Stimulated activated CD8-positive, alpha-beta memory T cell treated with anti-CD3 and anti-CD28 coated beads, Interleukin-4, amount 100 ng/mL, for 24 hours (primary cell): ENCODE measurements at places on chromosomes 2 and 18.
A peak's percentile ranks its signal among the peaks of the same experiment; 100 is the strongest.

DNA sequence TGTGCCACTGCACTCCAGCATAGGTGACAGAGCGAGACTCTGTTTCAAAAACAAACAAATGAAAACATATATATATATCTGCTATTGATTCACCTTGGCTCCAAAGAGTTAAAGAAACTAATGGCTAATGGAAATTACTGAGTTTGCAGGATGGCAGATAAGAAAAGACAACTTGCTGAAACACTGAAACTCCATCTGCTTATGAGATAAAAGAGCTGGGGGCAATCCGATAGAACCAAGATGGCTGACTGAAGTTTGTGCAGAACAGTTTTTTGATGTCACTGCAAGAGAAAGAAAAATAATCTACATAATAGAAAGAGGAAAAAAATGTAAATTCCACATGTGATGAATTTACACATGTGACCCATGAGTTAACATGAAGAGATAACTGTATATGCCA lies 88.2 kb downstream of the LRATD1 start:
- DNase-seq, result no peak

DNA sequence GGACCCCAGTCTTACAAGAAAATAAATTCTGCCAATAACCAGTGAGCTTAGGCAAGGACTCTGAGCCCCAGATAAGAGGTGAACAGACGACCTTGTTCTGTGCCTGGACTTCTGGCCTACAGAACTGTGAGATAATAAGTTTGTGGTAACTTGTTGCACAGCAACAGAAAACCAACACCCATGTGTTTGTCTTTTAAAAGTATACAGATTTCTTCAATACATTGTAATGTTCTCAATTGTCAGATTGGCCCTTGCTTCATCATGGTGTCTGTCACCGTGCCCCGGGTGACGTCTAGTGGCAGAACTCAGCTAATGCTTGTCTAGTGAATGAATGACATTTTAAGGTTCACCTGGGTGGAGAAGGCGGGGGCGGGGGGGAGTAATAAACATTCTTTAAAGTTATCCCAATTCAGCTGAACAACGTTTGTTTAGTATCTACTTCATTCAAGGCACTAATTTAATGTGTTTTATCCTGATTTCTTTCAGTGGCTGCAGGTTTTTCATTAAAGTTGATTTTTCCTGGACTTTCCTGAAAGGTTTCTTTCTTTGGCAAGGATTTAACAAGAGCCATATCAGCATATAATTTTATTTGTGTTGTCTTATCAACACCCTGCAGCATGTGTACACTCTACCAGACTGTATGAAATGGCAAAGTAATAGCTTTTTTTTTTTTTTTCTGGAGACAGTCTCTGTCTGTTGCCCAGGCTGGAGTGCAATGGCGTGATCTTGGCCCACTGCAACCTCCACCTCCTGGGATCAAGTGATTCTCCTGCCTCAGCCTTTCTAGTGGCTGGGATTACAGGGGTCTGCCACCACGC lies 123.8 kb upstream of the DLX2 start:
- no peak for DNase-seq

- no peak for DNase-seq
These were observed 100.6 kb upstream of the FN1 start for GRCh38 chr2:215536510-215536909.

DNA sequence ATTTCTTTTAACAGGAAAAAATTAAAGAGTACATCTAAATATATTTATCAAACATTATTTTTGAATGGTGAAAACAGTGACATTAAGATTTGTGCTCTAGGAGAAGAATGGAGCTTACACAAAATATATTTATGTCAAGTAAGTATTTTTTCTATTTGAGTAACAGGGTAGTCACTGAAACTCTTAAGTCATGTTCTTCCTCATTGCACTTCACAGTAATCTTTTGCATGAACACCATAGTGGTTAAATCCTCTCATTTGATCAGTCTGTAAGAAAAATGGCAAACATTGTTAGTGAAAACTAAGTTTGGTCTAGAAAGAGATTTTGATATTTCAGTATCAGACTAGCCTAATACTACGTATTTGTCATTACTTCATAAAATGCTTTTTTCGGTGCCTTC lies 8.1 kb downstream of the GMCL1 start:
- no peak for DNase-seq

DNA sequence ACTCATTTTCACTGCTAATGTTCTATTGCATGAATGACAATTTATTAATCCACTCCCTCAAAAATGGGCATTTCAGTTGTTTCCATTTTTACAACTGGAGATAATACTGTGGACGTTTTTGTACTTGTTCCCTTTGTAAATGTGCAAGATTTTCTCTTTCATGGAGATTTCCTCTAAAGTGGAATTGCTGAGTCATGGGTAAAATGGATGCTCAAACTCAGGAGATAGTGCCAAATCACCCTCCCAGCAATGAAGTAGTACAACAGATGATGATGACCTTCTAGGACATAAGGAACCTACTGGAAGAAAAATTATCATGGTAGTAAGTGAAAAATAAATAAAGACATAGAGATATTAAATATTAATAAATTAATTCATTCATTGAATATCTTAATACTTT lies 460.8 kb upstream of the CHST9 start:
- DNase-seq, result no peak

DNA sequence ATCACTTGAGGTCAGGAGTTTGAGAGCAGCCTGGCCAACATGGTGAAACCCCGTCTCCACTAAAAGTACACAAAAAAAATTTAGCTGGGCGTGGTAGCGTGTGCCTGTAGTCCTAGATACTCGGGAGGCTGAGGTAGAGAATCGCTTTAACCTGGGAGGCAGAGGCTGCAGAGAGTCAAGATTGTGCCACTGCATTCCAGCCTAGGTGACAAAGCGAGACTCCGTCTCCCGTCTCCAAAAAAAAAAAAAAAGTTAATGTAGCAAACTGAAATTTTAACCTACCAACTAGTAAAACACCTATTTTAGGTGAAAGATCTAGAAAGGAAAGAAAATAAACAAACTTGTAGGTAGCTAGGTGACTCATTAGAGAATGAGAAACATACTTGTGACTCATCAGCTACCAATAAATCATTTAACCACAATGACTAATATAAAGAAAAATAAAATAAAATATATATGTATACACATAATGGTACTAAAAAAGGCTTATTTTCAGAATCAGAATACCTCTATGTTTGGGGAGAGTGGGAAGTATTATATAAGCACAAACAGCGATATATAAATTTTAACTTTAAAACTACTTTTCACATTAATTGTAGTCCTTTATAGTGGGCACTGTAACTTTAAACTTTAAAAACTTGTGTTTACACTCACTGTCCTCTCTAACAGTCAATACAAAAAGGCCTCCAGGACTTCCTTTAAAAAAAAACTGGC lies 36.6 kb downstream of the DARS1 start:
- DNase-seq, result no peak

- no peak for DNase-seq
These were observed 11.1 kb downstream of the LIMS2 start for GRCh38 chr2:127664065-127664894.

- DNase-seq, result no peak
These were observed 4.1 kb upstream of the VRK2 start for GRCh38 chr2:58042486-58042970.

DNA sequence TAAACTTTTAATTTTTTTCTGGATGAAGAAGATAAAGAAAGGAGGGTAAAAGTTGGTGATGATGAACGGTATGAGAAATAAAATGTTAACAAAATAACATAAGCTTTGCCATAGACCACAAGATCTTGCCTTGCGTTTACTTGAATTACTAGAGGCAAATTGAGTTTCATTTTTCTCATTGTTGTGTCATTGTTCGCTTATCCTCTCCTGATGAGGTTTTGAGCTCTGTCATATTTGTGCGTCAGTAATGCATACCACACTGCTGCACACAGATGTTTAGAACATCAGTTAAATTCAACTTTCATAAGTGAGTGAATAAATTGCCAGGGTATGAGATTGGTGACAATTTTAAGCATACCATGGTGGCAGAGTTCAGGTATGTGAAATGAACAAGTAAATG lies 843.6 kb downstream of the SUCLG1 start:
- no peak for DNase-seq

DNA sequence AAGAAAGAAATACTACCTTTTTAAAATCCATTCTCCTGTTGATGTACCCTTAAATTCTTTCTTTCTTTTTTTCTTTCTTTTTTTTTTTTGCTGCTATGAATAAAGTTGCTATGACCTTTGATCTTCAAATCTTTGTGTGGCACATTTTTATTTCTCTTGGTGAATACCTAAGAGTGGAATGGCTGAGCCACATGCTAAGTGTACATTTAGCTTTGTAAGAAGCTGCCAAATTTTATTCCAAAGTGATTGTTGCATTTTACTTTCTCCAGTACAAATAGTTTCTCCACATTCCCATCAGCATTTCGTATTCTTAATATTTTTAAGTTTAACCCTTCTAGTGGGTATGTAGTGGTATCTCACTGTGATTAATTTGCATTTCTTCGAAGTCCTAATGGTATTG lies 88.8 kb upstream of the RAB27B start:
- no peak for DNase-seq

GRCh38 chr2:71670430-71670795 lies 217.1 kb downstream of the DYSF start:
- no peak for DNase-seq

GRCh38 chr2:74735564-74735963 lies 81.5 kb downstream of the SEMA4F start:
- DNase-seq, result no peak

DNA sequence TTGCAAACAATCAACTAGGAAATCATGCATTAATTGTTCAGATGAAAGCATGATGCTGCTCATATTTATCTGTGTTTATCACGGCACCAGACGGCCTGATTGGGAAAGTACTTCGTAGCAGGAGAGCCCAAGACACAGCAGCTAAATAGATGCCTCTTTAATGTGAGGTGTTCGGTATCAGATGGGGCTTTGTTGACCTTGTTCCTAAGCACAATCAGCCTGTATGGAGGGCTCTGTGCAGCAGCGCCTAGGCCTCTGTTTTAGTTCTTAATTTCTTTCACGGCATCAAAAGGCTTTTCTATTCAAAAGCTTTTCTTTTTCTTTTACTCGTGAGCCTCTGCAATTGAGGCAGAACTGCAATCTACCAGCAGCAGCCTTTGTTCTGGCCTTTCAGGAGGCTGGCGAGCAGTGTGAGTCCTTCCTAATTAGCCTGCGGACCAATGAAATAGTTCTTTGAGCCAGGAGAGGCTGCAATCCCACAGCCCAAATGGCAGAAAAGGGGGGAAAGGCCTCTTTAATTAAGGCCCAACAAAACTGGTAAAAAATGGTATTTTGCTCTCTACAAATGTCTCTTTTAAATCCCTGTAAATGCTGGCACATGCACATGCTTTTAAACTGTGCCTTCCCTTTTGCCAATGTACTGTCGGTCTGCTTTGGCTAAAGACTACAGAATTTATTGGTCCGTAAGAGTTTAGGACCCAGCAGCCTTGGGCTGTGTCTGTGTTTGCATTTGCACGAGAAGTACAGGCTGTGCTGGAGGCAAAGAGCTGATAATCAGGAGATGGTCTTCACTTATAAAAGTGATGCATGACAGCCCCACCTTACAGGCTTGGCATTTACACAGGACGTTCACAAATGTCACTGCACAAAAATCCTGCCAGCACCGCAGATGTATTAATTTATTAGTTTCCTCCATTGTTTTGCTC lies 159.6 kb downstream of the RND3 start:
- no peak for DNase-seq

- no peak for DNase-seq
These were observed 60.3 kb upstream of the RPL31 start for GRCh38 chr2:100941646-100942240.

DNA sequence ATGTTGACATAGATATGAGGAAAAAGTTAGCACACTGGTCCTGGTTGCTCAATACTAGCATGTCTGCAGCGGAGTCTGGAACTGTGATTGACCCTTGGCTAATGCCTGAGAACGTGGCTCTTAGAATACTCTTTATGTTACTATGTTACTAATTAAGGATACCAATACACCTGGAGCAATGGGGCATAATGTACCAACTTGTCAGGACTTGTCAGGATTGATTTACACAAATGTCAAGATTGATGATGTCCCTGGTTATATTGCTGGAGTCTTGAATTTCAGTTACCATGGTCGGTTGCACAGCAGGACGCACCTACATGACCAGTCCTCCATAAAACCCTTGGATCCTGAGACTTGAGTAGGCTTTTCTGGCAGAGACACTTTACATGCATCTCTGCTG lies 810.9 kb downstream of the CPS1 start:
- no peak for DNase-seq

- DNase-seq, result peak; percentile 1
These were observed 242.6 kb downstream of the PHLPP1 start for GRCh38 chr18:62957885-62958472.

GRCh38 chr2:238496756-238497609 lies 70.3 kb downstream of the ASB1 start:
- DNase-seq, result no peak

GRCh38 chr2:24019729-24020128 lies 9.8 kb downstream of the MFSD2B start:
- DNase-seq, result no peak

GRCh38 chr18:37435996-37436395 lies 129.6 kb downstream of the CELF4 start:
- DNase-seq, result no peak

DNA sequence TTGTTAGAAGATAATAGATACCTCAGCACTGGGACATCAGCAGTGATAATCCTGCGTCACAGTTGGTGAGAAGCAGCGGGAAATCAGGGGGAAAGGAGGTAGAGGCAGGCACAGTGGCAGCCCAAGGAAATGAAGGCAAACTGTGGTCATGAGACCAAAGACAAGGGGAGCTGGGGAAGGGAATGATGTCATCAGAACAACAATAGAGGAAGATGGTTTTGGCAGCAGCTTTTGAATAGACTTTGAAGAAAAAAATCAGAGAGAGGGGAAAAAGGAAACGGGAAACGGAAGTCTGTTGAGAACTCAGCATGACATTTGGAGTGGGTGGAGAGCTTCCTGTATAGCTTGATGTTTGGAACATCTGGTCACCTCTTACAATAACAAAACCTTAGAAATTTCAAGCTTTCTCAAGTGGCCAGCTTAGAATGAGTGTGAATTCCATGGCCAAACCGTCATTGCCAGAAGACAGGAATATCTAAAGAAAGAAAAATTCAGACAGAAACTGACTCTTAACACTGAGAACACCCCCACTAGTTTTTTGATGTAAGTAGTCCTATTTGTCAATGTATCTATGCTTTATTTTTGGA lies 18.4 kb upstream of the YES1 start:
- no peak for DNase-seq

DNA sequence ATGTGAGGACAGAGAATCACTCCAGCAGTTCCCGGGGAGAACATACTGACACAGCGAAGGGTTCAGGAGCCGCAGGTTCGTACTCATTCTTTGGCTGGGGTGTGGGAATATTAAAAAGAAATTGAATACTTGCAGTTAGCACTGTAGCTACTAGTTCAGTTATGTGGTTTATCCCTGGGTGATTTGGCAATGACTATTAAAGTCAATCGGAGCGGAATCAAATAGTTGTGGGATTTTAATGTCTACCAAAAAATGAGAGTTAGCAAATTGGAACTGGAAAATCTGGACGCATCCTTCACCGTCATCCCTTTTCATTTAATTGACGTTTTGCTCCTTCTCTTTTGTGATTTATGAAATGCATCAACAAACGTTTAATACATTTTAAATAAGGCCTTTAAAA lies 50.8 kb downstream of the GBX2 start:
- no peak for DNase-seq

- no peak for DNase-seq
These were observed 36.7 kb upstream of the OSBPL6 start for GRCh38 chr2:178157574-178157973.
